AG20443 (cell line): ENCODE measurements at places on chromosomes 1 and 21.

DNA sequence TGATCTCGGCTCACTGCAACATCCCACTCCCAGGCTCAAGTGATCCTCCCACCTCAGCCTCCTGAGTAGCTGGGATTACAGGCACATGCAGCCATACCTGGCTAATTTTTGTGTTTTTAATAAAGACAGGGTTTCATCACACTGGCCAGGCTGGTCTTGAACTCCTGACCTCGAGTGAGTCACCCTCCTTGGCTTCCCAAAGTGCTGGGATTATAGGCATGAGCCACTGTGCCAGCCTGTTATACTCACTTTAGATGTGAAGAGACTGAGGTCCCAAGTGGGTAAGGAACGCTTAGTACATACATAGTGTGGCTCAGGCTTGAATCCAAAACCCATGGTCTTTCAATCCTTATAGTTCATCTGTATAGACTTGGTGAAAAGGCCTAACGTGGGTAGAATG, 63.7 kb upstream of the EPS8L3 start:
- DNase-seq, result no peak

GRCh38 chr21:34912022-34912945, 136.8 kb downstream of the RUNX1 start:
- DNase-seq, result no peak

DNA sequence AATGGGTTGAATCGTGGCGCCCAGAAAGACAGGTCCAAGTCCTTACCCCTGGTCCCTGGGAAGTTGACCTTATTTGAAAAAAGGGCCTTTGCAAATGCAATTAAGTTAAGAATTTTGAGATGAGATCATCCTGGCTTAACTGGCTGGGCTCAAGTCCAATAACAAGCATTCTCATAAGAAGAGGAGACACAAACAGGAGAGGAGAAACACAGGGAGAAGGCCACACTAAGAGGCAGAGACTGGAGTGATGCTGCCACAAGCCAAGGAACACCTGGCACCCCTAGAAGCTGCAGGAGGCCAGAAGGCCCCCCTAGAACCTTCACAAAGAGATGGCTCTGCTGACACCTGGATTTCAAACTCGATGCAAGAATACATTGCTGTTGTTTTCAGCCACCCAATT, 44.6 kb downstream of the PDPN start:
- no peak for DNase-seq

- DNase-seq, result no peak
These were observed 90.6 kb upstream of the USP24 start for GRCh38 chr1:55305735-55306134.

- DNase-seq, result no peak
These were observed 5.5 kb downstream of the C1QTNF12 start for GRCh38 chr1:1240822-1241587.

DNA sequence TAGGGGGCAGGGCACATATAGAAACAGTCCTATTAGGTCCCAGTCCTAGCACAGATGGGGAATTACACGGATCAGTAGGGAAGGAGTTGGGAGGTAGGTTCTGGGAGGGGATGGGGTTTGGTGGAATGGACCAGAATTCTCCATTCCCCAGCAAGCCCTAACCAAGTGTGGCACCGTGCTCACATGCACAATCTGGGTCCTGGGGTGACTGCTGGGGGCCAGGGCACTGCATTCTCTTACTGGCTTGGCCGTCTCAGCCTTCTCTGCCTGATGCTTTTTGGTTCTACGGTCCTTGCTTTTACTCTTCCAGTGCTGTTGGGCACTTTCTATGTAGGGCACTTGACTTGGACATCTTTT, 53.9 kb downstream of the NENF start:
- no peak for DNase-seq

- DNase-seq, result peak; percentile 99
These were observed 576 bp upstream of the NASP start for GRCh38 chr1:45583264-45583665.
